ENCODE measurements at places on chromosomes 1 and 21. TPM values are rescaled to one million over a fixed set of nuclear protein-coding genes. Genes with fewer than 3 reads are reported as not detected.

Gene FMO3
- total RNA-seq: not detected

Gene WLS
- total RNA-seq: 120 TPM

Gene TMEM82
- not detected for total RNA-seq

Gene MYCL
- 2.9 TPM for total RNA-seq

Gene FCGR3B
- not detected for total RNA-seq

Gene DHCR24
- 56.2 TPM for total RNA-seq

Gene GPR37L1
- not detected for total RNA-seq

Gene AVPR1B
- total RNA-seq: not detected

Gene GNPAT
- total RNA-seq: 60.3 TPM

Gene LCE1B
- total RNA-seq: not detected

Gene ANGPTL3
- total RNA-seq: not detected

Gene TSSK3
- 0.98 TPM for total RNA-seq

Gene BEST4
- total RNA-seq: 0.33 TPM

All from vein endothelial cell (primary cell).